Kidney capillary endothelial cell (primary cell): ENCODE measurements at places on chromosomes 1 and 21.

GRCh38 chr1:200139661-200140250, 112.2 kb downstream of the NR5A2 start:
- peak; percentile 59 for DNase-seq

DNA sequence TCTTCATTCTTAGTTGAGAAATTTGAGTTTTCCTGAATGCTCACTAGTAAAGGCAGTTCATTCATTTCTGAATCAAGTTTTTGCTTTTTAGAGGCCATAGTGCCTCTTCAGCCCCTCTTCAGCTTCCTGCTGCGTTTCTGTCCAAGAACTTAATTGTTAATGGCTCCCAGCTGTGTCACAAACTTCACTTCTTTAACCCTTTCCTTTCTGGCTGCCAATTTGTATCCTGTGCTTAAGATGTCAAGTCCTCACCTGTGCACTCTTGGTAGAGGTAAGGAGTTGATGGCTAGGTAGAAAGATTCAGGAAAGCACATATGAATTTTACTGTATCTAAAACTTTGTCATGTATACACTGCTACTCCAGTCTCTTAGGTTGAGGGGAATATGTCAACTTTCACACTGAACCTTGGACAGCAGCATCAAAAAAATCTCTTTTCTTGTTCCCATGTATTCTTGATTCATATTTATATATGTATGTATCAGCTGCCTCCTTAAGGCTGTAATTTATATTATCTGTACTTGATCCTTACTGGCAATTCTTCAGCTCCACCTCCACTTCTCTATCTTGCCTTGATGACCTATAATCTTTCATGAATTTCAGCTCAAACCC, 612.8 kb downstream of the LMO4 start:
- no peak for DNase-seq

DNA sequence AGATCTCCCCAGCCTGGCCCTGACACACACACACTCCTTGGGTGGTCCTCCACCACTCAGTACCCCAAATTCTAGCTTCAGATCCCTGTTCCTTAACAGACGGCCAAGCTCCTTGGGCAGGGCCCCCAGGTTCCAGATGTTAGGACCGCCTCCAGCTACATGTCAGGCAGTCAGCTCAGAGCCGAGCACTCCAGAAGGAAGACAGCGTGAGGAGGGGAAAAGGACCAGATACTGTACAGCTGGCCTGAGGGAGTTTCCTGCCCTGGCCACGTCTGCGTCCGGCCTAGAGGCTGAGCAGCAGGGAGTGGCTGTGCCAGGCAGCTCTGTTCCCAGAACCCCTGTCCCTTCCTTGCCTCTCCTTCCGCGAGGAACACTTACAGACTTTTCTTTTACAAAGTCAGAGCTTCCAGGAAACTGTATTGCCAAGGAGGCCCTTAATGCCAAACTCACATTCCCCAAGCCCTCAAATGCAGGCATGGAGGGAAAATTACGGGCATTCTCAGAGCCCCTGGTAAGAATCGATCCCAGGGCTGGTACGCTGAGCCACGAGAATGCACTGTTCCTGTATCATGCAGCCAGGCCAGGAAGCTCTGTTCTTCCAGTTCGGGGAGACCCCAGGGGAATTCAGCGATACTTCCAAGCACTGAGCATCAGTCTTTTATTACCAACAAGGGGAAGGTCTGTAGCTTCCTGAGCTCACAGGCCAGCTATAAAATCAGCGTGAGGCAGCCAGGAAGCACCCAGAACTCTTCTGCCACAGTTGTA, 45.2 kb upstream of the CNTN2 start:
- DNase-seq, result peak; percentile 38

- DNase-seq, result peak; percentile 23
These were observed 42.3 kb downstream of the LACTBL1 start for GRCh38 chr1:22930240-22930912.

GRCh38 chr21:22871692-22872091, 1873.5 kb downstream of the NCAM2 start:
- DNase-seq, result no peak
